ENCODE measurements at places on chromosomes 6 and 20.
A peak's percentile ranks its signal among the peaks of the same experiment; 100 is the strongest.

- DNase-seq: no peak
Observed at GRCh38 chr6:16651871-16652270, 109.4 kb downstream of the ATXN1 start.

- DNase-seq: no peak
Observed at GRCh38 chr6:153720732-153721131, 318.3 kb upstream of the OPRM1 start.

DNA sequence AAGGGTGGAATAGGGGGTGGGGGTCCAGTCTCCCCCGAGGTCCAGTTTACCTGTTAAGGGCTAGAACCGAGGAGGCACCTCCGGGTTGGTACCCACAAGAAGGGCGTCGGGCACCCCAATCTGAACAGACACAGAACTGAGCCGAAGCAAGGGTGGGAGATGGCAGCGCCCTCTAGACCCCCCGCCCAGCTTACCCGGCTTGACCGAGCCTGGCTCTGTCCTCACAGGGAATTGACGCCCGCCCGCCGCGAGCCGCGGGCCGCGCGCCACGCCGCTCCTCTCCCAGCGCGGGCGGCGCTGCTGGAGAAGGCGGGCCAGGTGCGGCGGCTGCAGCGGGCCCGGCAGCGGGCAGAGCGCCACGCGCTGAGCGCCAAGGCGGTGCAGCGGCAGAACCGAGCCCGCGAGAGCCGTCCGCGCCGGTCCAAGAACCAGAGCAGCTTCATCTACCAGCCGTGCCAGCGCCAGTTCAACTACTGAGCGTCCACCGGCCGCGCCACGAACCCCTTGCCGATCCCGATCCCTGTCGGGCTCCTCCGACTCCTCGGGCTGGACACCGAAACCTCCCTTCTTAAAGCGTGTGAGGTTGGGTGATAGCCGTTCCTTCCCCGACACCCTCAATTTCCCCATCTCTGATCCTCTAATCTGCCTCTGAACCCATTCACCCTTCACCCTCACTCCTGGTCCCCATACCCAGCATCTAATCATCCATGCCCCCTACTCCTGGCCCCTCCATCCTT is 5.9 kb downstream of the TP53INP2 start:
- peak; percentile 52 for DNase-seq

GRCh38 chr6:11168091-11168635 is 56.6 kb upstream of the ERVFRD-1 start:
- no peak for DNase-seq

- no peak for DNase-seq
Observed at GRCh38 chr6:104686550-104687175, 173.1 kb downstream of the HACE1 start.

GRCh38 chr6:148747471-148748165 is 788 bp downstream of the UST start:
- peak; percentile 71 for DNase-seq

- peak; percentile 78 for DNase-seq
Observed at GRCh38 chr6:31680226-31681134, at the start of gene LY6G5C. LY6G5C (minus strand) TSS chr6:31681067; CDS start chr6:31680373, 694 bp downstream.

- DNase-seq: no peak
Observed at GRCh38 chr6:13522656-13523055, 35.3 kb upstream of the GFOD1 start.

DNA sequence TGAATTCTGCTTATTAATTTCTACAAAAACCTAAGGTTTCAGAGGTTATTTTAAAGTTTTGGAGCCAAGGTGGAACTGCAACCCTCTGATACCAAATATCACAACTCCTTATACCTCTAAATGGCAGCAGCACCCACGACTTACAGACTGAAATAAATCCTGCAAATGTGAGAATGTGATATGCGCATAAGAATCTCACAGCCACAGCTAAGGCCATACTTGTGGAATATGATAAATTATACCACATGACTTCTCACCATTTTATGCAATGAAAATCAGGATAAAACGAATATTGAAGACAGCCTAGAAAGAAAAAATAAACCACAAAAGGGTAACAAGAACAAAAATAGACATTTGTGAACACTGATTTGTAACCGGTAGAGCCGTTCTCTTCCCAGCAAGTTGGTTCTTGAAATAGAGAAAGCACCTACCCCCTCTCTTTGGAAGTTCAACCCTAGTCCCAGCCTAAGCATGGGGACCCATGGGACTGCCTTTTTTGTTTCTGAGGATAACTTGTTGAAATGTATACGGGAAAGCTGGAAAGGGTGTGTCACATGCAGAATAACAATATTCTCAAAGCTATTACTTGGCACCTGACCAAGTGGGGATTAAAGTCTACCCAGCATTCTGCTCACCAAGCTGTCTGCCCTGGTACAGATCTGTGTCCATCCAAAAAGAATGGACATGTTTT is 47.1 kb upstream of the MCM9 start:
- DNase-seq: no peak

DNA sequence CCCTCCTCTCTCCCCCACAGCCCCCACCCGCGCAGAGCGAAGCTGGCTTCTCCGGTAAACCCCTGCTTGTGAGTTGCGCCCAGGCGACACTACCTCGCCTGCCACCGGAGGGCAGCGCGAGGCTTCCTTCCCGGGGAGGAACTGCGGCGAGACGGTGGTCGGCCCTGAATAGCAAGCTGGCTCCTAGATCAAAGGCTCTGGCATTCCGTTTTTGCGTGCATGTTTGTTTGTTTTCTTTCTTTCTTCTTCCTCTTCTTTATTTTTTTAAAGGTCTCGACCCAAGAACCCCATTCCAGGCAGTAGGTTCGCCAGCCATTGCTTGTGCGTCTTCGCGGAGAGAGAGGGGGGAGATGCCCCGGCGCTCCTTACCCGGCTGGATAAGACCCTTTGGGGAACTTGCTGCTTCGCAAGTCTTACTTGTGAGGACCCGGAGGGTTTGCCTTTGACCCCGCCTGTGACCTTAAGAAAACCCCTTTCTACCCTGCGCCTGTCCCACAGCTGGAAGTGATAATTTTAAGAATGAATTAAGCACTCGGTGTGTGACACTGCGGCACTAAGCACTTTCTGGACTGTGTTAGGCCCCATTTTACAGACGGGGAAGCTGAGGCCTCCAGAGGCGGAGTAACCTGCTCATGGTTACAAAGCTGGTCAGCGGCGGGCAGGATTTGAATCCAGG is 92.7 kb upstream of the SIRPA start:
- DNase-seq: peak; percentile 68

GRCh38 chr20:44742304-44743079 is 3.2 kb upstream of the KCNK15 start:
- DNase-seq: no peak

GRCh38 chr20:23872065-23872464 is 7.5 kb downstream of the CST5 start:
- DNase-seq: no peak

GRCh38 chr6:18352842-18353241 is 34.3 kb upstream of the RNF144B start:
- DNase-seq: no peak

- DNase-seq: no peak
Observed at GRCh38 chr6:112695001-112695400, 347.9 kb downstream of the RFPL4B start.

GRCh38 chr6:13273931-13274706 is 54.2 kb downstream of the TBC1D7 start:
- DNase-seq: peak; percentile 84

DNA sequence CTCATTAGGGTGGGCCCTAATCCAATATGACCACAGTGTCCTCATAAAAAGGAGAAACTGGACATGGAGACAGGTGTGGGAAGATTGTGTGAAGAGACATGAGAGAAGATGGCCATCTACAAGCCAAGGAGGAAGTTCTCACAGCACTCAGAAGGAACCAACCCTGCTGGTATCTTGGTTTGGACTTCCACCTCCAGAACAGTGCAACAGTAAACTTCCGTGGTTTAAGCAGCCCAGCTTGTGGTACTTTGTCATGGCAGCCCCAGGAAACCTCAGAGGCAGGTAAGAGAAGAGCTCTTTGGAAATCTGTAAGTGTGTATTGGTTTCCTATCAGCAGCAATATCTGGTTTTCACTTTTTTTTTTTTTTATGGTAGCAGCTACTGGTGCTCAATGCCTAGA is 16.5 kb upstream of the CNKSR3 start:
- no peak for DNase-seq

DNA sequence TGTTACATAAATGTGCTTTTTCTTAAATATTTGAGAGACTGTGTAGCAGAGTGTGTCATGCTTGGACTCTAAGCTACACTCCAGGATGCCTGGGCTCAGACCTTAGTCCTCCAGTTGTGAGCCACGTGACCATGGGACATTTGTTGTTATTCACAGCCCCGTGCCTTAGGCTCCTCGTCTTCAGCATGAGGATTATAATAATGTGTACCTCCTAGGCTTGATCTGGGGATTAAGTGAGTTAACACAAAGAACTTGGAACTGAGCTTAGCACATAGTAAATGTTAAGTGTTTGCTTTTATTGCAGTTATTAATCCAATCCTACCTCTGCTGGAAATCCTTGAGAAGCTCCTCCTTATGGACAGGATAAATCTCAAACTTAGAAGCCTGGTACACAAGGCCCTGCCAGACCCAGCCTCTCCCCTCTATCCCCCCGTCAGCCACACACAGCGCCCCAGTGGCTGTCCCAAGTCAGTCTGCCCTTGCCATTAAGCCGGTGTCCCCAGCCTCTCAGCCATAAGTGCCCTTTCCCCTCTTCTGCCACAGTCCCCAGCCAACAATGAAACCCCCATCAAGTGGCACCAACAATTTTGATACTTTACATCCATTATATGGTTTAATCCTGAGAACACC is 177.5 kb downstream of the TMEM242 start:
- no peak for DNase-seq

- no peak for DNase-seq
Observed at GRCh38 chr6:154504102-154504501, 6.4 kb downstream of the CNKSR3 start.

DNA sequence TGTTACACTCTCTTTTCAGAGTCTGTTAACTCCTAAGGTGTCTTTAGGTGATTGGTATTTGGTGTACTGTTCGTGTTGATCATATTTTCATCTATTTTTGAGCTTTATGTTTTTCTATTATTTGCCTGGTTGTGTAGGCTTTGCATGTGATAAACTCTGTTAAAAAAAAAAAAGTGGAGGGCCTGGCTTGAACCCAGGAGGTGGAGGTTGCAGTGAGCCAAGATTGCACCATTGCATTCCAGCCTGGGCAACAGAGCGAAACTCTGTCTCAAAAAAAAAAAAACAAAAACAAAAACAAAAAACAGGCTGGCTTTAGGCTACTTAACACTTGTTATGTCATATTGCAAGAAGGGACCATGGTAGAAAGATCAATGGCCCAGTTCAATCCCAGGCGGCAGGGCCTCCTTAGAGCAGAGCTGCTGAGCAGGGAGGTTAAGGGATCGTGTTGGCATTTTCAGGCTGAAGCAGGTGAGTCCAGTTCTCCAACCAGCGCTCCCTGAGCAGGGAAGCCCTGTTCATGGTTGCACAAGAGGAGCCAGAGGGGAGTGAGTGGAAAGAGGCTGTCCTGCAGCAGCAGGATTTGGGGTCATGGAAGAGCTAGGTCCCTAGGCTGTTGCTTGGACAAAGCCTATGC is 8.5 kb downstream of the PYGB start:
- DNase-seq: no peak

DNA sequence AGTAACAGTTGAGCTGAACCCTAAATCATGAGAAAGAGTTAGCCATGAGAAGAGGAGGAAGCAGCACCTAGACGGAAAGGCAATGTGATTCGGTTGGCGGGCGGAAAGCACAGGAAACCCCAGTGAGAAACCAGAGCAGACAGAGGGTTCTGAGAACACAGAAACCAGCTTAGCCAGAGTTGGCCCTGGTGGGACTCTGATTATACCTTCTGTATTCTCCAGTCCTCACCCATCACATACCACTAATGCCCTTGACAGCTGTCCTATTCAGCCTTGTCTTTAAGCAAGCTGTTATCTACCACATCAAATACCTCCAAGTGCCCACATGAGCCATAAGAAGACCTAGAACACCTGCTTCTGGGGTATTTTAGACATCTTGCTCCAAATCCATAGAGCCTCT is 58.9 kb upstream of the LRRC1 start:
- no peak for DNase-seq

DNA sequence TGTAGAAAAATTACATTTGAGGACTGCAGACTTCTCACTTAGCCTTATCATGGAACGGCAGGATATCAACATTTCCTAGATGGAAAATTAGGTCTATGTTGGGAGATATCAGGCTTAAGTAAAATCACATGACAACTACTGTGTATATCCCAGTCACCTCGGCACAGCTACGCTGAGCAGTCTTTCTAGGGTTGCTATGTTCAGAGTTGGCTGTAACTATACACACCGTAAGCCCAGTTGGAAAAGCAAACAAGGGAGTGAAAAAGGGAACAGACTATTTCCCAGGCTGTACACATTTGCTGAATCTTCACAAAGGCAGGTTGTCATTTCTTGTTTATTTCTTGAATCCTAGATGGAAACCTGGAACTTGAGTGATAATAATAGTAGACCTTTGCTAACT is 80.7 kb upstream of the PTPRK start:
- no peak for DNase-seq

GRCh38 chr6:34150766-34151165 is 4.9 kb upstream of the GRM4 start:
- no peak for DNase-seq

GRCh38 chr20:10059006-10059405 is 24.2 kb downstream of the ANKEF1 start:
- DNase-seq: no peak

DNA sequence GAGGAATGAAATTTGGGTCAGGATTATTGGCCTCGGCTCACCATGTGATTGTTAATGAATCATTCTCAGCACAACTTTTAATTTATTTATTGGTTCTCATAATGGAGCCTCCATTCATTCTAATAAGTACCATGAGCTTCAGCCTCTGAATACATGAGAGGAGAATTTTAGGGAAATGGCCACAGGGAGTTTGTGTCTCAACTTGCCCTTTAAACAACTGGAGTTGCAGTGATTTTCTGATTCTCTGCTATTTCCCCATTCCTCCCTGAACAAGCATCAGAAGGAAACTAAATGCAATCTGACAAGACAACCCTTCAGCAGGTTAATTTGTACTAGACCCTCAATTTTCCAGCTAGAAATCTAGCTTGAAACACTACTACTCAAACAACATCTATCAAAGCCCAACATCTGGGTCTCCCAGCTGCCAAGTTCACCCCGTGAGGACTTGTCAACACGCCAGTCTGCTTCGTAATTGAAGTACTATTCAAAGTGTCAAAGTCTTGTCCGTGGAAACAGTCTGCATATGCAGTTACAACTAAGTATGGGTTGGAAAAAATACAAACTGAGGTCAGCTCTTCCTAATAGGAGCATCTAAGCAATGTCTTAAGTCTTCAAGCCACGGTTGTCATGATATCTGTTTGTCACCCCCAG is 235.4 kb downstream of the CDH4 start:
- no peak for DNase-seq

DNA sequence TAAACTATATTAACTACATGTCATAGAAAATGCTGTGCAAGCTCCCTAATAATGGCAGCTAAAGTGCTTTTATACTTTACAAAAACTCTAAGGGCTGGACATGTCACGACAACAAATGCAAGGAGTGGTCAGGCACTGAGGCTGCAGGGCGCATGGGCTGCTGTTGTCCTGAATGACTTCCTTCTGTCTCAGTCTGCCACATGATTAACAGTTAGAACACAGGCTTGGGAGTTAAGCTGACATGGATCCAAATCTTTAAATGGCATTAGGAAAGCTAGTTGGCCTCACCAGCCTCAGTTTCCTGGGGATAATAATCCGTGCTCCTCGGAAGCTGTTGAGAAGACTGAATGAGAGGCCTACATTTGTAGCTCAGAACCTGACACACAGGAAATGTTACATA is 57.4 kb downstream of the PREP start:
- DNase-seq: no peak
